Stimulated activated CD8-positive, alpha-beta memory T cell treated with anti-CD3 and anti-CD28 coated beads, Interleukin-12 subunit alpha, Interleukin-12 subunit beta, amount 100 ng/mL, for 1 hour (primary cell): ENCODE measurements at places on chromosomes 3 and 15.

- DNase-seq = no peak
These were observed 419.1 kb upstream of the CDIN1 start for GRCh38 chr15:36160351-36160750.

- DNase-seq = no peak
These were observed 5.2 kb upstream of the ATP13A3 start for GRCh38 chr3:194492001-194492400.

- DNase-seq = no peak
These were observed 867.4 kb downstream of the ROBO1 start for GRCh38 chr3:78900426-78900825.

DNA sequence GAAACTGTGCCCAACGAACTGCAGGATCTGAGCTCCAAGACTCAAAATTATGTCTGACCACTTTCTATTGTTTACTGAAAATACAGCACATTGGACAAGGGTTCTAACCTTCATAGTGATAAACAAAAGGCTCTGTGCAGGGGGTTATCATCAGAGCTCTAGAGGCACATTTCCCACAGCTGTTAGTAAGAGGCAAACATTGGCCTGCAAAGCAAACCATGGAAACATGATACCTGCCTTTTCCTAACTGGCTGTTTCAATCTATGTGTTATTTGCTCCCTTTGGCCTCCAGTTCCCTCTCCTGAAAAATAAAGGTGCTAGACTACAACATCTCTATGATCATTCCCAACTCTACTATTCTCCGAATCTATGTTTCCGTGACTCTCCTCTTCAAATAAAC, 159.7 kb upstream of the ARHGEF26 start:
- no peak for DNase-seq

DNA sequence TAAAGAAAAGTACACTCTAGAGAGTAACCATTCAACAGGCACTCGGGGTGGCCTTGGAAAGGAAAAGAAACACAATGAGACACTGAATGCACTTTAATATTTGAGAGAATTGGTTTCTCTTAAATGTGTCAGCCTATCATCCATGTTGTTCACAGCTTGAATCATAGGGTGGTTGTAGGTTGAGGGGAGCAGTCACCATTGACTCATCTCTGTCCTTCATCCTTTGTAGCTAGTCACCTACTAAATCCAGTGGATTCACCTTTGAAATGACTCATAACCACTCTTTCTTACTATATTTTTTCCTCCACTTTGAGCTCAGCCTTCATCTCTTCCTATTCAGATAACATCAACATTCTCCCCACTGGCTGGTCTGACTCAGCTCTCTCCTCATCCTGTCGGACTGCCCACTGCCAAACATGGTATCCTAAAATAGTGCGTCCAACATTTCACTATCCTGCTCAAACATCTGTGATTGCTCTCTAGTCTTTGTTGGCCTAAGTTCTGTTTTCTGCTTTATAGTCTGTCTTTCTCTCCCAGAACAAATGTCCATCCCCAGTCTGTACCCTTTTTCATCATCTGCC, 182.7 kb upstream of the GADL1 start:
- DNase-seq = no peak

DNA sequence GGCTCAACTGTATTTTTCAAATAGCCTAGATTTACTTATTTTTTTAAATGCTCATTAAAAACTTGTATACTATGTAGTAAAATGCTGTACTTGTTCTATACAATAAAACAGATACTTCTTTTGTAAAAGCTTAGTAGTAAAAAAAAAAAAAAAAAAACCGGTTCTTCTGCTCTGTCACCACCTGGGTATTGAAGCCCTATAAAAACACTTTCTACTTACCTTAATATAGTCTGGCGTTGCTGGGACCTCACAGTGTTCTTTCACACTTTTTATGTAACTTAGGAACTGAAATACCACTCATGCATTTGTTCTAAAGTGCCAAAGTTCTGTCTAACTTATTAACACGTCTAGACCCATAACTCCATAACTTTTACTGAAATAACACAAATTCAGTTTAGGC, 61.4 kb downstream of the TASOR start:
- no peak for DNase-seq

GRCh38 chr3:184647405-184647936, 64.4 kb downstream of the MAGEF1 start:
- no peak for DNase-seq

DNA sequence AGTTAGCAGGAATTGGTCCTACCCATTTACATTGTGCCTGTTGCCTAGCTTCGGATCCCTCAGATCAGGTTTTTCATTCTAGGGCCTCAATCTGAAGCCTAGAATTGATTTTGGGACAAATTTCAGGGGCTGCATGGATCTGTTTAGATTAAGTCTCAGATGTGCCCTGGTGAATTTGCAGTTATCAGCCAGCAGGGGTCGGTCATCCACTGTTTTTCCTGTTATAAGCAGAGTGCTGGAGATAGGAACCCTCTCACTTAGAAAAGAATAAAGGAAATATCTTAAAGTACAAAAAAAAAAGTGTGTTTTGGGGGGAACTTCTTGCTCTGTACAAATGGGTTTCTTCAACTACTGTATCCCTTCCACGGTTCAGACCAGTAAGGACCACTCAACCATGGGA, 212.5 kb downstream of the BCHE start:
- no peak for DNase-seq

- no peak for DNase-seq
These were observed 593 bp downstream of the CIAO2A start for GRCh38 chr15:64092864-64093626.

DNA sequence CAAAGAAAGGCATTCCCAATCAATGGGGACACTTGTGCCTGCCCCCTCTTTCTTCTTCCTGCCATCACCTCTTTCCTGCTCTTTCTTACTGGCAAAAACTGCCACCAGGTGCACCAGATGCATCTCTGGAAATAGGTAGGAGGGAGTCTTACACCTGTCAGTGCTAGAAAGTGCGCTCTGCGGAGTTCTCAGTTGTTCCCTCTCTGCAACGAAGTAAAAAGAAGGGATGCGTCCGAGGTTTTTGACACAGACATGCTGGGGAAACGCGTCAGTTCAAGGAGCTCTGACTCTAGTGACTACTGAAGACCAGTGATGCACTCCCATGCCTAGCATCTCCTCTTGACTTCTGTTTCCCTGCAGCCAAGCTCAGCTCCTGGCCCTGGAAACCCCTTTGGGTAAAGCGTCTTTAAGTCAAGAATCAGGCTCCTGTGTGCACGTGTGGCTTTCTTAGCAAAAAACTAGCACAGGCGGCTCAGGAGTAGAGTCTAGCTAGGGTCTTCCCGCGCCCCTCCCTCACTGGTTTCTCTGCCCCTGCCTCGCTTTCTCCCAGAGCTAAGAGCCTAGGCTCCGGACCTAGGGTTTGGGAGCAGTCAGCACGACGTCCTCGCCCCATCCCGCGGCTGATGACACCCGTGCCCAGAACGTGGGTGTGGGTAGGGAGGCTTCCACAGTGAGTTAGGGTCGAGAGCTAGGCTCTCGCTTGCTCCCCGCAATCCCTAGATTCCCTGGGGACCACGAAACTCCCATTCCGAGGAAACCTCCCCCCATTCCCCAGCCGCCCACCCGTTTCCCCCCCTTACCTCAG, 564 bp upstream of the GRM7 start:
- DNase-seq = no peak

GRCh38 chr15:78369161-78369560, 29.0 kb downstream of the CRABP1 start:
- no peak for DNase-seq

GRCh38 chr3:118817748-118818165, 216.9 kb downstream of the IGSF11 start:
- DNase-seq = peak; percentile 6

- no peak for DNase-seq
These were observed 284 bp upstream of the TSC22D2 start for GRCh38 chr3:150407808-150408220.

DNA sequence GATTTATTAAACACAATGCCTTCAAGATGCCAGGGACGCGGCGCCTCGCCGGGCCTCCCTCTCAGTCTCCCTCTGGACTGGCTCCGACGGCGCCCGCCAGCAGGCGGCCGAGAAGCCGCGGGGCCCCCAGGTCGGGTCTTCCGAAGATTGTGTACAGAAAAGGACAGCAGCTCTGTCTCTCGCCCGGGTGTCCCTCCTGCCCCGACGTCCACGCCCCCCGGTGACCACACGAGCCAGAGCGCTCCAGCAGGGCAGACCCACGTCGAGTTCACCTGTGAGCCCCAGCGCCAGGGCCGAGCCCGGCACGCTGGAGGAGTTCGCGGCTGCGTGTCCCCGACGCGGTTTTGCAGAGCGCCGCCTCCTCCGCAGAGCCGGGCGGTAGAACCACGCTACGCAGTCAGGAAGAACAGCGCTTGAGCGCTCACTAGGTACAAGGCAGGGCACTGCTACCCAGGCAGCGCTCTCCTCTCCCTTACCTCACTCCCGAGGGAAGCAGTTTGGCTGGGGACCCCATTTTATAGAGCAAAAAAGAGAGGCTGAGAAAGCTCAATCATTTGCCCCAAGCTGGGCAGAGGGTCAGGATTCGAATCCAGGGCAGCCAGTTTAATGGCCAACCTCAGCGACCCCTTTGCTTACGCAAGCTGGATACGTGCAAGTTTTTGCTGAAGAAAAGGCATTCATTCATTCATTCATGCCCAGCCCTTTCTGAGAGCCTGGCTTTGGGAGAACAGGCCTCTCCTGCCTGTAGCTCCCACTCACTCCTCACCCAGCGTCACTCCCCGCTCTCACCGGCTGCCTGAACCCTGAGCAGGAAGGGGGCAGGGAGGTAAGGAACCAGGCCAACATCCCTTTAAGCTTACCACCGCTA, 3.0 kb upstream of the TLE3 start:
- peak; percentile 46 for DNase-seq

- no peak for DNase-seq
These were observed 15.6 kb upstream of the ARPP19 start for GRCh38 chr15:52584414-52584813.

- no peak for DNase-seq
These were observed 274.0 kb downstream of the BBX start for GRCh38 chr3:107796791-107797190.

DNA sequence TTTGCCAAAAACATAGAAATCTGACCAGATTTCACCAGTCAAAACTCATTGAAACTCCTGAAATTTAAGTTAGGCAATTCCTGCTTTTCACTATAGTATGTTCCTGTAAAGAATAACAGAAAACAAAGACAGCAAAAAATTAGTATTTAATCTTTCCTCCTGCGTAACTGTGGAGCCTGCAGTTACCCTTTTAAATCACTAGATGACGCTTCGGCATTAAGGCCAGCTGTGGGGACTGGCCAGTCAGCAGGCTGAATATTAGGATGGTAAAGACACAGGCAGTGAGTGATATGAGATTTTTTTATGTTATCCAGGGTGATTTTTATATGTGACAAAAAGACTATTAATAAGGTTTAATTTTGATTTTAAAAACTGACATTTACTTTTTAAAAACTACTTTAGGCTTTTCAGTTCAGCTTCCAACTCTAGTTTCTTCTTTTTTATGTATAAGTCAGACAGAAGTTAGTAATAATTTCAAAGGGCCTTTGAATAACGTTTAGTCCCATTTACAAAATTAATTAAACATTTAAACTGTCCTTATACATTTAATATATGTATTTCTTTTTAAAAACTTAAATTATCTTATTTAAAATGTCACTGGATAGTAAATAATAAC, 165.1 kb downstream of the PPM1L start:
- no peak for DNase-seq

GRCh38 chr3:32113981-32114545, 7.6 kb downstream of the GPD1L start:
- DNase-seq = no peak

GRCh38 chr3:147361454-147362420, 44.6 kb downstream of the ZIC4 start:
- no peak for DNase-seq

- no peak for DNase-seq
These were observed 54.1 kb upstream of the IGF2BP2 start for GRCh38 chr3:185878920-185879319.

DNA sequence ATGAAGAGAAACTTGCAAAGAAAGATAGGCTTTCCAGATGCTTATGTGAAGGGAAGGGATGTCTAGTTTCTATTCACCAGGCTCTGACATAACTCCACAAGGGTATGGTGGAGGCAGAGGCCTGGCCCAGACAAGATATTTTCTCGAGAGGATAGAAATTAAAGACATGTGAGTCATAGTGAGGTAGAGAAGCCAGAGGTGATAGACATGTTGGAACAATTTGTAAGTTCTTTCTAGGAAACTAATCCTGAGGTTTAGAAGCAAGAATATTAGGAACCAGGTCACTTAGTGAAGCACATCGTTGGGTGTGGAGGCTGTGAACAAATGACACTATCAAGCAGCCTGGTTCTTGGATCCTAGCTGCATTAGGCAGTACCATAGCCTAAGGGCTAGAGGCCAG, 176.9 kb downstream of the BBX start:
- DNase-seq = no peak

DNA sequence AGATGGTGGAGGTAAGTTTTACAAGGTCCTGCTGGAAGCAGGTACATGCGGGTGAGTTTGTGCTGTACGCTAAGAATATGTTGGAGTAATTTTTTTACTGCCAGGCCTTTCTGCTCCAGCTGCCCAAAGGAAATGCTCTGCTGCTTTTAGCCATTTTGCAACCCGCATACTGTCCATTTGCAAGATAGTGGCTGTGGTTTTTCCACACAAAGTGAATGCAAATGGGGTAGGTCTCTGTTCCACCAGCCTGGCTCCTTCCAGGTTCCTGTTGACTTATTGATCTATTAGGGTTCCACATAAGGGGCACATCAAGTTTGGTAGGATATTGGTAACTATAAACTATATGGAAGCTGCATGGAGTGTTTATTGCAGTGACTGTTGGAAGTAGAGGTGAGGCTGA, 227.1 kb downstream of the SI start:
- DNase-seq = no peak

GRCh38 chr3:27307566-27307965, 61.6 kb downstream of the NEK10 start:
- DNase-seq = no peak

GRCh38 chr3:14884665-14885064, 62.7 kb upstream of the NR2C2 start:
- no peak for DNase-seq

GRCh38 chr3:172151651-172152649, 112.6 kb downstream of the FNDC3B start:
- DNase-seq = no peak

GRCh38 chr3:180265551-180265950, 228.8 kb upstream of the PEX5L start:
- DNase-seq = no peak

GRCh38 chr15:91348752-91349500, 248.9 kb downstream of the SV2B start:
- DNase-seq = no peak

DNA sequence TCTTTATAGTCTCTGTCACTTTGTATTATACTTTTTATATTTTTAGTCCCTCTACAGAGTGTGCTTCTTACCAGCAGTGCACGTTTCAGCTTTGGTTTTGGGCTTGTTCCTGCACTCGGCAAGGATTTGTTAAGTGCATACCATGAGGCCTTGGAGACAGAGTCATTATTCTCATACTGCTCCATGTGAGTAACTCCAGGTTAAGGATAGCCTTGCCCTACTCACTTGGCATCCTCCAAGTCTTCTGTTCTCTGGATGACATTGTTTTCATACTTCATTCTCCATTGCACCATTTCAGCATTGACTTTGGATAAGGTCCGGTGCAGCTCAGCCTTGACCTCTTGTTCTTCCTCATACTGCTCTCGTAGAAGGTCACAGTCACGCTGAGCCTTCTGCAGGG, 96.4 kb downstream of the MYH15 start:
- DNase-seq = no peak
